ENCODE measurements at places on chromosomes 5 and 9.

DNA sequence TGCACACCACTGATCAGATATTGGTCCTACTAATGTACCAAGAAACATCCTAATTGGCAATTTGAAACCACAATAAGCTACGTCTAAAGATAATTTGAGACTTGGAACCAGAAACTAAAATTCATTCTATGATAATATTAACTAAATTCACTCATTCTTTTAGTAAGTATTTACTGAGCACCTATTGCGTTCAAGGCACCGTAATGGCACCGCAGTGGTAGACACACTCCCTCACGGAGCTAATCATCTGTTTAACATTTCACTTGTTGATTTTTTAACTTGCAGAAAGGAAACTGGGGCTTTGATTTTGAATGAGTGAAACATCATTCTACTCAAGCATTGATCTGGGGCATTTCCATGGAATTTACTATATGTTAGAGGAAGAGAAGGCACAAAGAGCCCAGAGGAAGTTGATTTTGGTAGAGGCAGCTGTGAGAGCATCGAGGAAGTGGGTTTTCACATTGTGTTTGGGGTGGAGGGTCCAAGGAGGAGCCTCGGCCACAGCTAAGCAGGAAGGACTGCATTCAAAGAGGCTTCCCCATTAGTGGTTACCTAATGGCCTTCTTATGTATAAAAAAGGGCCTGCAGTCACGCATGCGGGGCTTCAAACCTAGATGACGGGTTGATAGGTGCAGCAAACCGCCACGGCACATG lies 7.1 kb downstream of the RAPGEF1 start:
- no peak for DNase-seq

- peak; percentile 35 for DNase-seq
Observed at GRCh38 chr5:178895615-178896571, at the start of gene ZFP2. Gene ZFP2, plus strand, starts transcription at chr5:178895913. Its CDS starts 35,401 bp downstream, at chr5:178931314.

DNA sequence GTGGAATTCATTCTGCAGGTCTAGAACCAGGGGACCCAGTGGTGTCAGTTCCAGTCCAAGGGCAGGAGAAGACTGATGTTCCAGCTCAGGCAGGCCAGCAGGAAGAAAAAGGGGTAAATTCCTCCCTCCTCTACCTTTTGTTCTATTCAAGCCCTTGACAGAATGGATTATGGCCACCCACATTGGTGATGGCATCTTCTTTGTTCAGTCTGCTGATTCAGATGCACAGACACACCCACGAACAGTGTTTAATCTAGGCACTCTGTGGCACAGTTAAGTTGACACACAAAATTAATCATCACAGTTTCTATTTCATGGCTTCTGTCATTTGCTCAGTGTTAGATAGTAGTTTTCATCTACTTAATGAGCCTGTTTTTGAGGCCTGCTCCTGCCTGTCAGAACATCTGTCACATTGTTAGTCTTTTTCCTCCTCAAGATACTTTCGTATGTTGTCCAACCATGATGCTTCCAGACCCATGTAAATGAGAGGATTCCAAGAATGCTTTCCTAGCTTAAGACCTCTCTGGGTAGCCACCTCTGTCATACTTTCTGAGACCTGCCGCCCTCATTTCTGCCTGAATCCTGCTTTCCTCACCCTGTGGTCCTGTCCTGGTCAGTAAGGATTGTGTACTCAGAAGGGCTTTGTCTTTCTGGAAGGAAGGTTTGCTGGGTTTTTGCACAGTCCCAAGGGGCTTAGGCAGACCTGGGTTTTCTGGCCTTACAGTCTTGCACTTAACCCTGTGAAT lies 72.5 kb downstream of the SPIN1 start:
- no peak for DNase-seq

DNA sequence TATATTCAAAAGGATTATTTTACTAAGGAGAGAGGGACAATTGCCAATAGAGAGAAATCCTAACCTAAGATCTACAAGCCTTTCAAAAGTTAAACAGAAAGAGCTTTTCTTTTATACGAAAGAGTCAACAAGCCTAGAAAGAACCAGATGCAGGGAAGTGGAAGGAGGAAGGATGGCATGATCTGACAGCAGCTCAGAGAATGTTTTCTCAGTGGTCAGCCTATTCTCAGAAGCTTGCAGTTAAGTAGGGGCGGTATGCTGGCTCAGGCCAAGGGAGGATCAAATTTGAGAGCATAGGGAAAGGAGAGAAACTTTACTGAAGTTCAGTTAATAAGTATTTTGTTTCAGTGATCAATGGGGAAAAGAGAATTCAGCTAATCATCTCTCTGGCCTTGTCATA lies 88.0 kb upstream of the FTMT start:
- no peak for DNase-seq

DNA sequence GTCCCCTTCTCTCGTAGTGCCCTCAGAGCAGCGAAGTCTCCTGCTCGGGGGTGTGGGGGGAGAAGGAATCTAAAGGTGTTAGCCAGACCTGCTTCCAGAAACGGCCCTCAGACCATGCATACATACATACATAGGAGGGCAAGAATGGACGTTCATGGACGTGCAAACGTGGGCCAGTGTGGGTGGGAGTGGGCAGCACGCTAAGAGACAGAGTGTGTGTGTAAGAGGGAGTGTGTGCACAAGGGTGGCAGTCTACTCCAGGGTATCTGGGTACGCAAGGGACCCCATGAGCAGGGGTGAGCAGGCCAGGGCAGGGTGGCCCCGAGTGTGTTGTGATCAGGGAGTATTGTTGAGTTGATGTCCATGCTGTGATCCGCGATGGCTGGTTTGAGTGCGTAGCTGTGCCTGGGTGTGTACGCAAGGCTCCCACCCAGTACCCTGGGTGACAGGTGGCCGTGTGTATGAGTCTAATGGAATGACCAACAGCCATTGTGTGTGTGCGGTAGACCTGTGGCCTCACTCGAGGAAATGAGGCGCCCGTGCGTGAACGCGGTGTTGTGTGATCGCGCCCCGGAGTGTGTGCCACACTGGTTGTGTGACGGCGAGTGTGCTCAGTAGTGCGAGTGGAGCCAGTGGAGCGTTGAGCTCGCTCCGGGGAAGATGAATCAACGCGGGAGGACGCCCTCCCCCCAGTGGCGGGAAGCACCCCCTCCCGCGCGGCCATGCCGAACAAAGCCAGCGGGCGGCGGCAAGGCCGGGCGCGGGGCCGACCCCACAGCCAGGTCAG lies 826 bp downstream of the GPRIN1 start:
- DNase-seq = no peak

DNA sequence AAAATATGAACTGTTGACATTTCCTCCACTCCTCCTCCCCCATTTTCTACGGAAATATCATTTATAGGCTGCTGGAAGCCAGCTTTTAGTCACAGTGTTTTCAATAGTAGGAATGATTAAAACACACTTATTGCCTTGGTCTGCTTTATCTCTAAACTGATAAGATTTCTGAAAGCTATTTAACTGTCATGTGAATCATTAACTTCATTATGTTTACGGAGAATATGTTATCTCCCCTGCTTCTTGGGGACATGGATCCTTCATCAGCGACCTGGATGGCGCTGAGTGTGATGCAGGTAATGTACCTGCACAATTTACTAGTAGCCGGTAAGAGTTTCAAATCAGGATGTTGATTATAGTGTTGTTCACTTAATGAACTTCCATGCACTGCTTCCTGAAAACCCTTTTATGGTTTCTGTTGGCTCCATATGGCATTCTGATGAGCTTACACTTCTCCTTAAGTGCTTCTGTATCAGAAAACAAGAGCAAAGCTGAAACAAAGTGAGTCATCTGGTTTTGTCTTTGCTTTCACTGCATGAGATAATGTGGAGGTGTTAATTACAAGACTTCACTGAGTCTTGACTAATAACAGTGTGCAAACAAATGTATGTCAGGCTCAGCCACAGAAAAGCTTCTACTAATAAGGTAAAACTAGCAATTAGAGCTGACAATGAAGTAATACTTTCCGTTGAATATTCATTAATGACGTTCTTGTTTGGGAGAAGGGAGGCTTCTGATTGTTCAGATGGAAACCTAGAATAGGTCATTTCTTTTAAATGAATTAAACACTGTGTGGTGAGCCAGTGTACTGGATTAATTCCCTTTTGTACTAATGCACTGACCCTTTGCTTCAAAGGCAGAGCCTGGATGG lies 162.4 kb upstream of the ZNF608 start:
- no peak for DNase-seq

DNA sequence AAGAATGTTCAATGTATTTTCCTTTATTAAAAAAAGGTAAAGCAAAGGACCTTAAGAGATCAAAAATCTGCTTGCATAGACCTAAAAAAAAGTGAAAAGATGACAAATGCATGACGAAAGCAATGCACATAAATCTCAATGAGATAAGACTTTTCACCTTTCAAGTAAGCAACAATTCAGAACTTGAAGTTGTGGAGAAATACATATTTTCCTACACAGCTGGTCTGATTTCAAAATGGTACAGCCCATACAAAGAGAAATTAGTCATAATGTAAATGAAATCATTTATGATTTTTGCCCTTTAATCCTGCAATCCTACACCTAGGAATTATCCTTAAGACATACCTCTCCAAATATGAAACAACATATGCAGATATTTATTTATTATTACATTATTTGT lies 568.0 kb downstream of the ANXA1 start:
- DNase-seq = no peak

GRCh38 chr9:108631496-108632285 lies 224.1 kb downstream of the ACTL7B start:
- DNase-seq = no peak

DNA sequence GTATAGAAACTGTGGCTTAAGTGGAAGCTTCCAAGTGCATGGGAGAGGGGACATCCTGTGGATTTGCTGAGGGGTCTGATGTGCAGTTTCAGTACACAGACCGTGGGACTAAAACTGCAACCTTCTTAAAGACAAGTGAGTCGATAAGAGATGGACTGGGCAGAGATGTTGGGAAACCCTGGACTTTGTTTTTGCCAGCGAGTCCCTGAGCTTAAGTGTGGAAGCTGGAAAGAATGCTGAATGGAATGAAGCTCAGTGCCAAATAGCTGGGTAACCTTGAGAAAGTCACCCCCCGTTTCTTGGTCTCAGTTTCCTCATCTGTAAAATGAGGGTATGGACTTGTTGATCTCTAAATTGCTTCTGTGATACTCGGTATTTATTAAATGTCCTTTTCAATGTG lies 37.3 kb upstream of the KLF9 start:
- no peak for DNase-seq

DNA sequence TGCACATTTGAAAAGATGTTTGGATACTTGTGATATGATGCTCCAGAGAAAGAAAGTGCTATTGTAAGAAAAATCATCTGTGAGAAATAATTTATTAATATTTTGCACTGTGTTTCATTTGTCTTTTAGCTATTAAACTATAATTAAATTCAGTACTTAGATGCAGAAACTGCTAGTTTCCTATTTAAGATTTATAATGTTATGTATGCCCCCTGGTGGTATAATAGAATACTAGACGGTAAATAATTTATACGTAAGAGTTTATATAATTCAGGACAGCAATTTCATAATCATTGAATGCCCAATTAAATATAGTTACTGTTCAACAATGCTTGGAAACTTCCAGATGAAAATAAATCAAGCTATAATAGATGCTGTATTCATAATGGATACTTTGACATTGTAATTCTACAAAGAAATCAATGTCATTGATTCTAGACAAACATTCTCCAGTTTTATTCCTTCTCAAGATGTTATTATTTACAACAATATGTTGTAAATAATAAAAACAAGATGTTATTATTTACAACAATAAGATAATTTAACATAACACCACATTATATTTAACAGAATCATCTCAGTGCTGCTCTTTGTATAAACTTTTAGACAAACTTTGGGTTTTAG lies 101.0 kb downstream of the TMEM232 start:
- no peak for DNase-seq

- peak; percentile 57 for DNase-seq
Observed at GRCh38 chr5:33439905-33440481, 772 bp upstream of the TARS1 start.

DNA sequence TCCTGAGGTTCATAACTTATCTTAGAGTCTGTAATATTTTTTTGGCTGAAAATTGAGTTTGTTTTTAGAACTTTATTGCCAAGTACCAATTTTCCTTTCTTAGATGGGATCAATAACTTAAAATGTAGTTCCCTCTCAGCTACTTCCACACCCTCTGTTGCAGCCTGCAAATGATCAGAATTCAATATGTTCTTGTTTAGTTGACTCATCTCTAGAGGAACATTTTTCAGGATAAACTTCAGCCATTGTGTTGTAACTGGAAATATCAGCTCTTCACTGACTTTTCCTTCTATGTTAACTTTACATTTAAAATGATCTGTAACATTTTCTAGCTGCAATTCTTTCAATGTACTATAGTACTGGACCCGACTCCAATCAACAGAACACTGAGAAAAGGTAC lies 115.7 kb downstream of the ESM1 start:
- no peak for DNase-seq

DNA sequence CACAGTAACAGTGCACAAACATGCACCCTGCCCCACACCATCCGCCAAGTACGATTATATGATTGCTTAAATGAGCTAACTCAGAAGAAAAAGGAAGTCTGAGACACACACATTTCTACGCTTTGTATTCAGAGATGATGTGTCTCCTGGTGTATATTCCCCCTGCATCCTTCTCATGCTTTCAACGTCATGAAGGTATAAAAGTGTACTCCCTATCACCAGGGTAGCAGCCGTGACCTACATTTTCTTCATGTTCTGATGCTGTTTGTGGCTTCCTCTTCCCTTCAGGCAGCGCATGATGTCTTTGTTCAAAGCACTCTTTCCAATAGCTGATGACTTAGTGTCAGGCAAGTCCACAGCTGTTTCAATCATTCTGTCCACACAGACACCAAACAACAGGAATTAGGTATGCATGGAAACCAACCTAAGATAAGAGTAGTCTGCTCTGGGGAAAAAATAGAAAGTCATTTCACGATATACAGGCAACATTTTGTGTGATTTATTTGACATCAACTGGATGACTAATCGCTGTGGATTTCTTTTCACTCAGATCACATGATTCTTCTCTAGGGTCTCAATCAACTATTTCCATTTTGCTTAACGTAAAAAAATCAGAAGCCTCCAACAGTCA lies 269.4 kb upstream of the PTGER4 start:
- no peak for DNase-seq

DNA sequence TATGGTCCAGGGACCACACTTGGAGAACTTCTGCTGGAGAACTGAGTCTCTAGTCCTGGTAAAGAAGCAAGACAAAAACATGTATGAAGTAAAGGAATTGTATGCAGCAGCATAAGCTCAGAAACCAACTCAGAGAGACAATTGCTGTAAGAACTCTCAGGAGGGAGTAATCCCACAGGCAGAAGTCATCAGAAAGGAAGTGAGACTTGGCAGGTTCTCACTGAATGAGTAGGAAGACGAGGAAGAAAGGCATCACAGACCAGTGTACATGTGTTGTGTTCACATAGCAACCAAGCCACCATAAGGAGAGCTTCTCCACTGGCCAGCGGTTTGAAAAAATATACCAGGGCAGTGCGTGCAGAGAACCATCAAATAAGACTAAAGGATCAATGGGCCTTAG lies 57.9 kb upstream of the FST start:
- no peak for DNase-seq

GRCh38 chr9:124420991-124421543 lies 5.8 kb upstream of the PSMB7 start:
- DNase-seq = peak; percentile 6

- no peak for DNase-seq
Observed at GRCh38 chr5:65883461-65883860, 42.9 kb upstream of the ERBIN start.
